ENCODE measurements at places on chromosomes 6 and 20. TPM values are rescaled to one million over a fixed set of nuclear protein-coding genes. Genes with fewer than 3 reads are reported as not detected.

DNA sequence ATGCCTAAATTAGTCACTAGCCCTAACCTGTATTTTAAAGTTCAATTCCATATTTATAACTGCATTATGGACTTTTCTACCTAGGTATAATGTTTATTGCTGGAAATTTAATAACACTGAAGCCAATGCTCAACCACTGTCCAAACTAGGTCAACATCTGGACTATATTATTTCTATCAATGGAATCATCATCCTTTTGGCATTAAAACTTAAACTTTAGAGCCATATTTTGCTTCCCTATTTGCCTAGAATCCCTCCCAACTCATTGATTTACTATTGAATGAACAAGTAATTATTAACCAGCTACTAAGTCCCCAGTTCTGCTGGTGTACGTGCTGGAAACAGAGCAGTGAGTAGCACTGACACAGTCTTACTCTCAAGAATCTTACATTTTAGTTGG, 291.7 kb upstream of the SPTLC3 start:
- no peak for ATAC-seq

DNA sequence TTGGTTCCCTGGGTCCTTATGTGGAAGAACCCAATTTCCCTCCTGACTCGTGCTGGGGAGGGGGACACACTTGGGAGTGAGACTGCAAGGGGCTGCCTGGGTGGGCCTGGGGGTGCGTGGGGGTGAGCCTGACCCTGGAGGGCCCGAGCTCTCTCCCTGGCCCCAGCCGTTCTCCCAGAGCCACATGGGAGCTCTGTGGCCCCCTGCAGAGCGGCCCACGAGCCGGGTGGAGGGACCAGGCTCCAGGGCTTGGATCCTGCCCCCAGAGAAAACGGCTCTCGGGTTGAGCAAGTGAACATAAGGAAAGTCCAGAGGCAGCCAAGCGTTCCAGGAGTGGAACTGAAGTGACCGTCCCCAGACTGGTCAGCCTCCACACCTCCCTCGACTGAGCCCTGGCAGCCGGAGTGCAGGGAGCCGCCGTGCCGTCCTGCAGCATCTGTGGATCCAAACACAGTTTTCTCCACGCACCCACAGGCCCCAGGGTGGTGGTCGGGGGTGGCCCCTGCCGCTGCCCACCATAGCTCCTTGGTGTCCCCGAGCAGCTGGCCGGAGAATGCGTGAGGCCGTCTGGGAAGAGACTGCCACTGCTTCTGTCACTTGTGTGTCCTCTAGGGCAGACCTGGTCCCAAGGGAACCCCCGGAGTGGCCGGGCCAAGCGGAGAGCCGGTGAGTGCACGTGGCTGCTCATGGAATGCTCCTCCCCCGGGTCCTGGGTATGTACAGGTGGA, 10.6 kb downstream of the COL9A3 start:
- ATAC-seq = no peak

- ATAC-seq = no peak
Observed at GRCh38 chr6:137762168-137763090, 104.6 kb upstream of the TNFAIP3 start.

The OTOR gene
- total RNA-seq = not detected
